ENCODE measurements at places on chromosomes 4 and X. TPM values are rescaled to one million over a fixed set of nuclear protein-coding genes. Genes with fewer than 3 reads are reported as not detected.

MAGED4 gene
- 40.2 TPM for total RNA-seq

UGT2B17 gene
- not detected for total RNA-seq

G6PD gene
- 144 TPM for total RNA-seq

MXRA5 gene
- 0.94 TPM for total RNA-seq

GJB1 gene
- not detected for total RNA-seq

RBM47 gene
- total RNA-seq, result 2.6 TPM
